Thyroid gland (tissue), 4 donors: ENCODE measurements at places on chromosomes 12 and 14.

DNA sequence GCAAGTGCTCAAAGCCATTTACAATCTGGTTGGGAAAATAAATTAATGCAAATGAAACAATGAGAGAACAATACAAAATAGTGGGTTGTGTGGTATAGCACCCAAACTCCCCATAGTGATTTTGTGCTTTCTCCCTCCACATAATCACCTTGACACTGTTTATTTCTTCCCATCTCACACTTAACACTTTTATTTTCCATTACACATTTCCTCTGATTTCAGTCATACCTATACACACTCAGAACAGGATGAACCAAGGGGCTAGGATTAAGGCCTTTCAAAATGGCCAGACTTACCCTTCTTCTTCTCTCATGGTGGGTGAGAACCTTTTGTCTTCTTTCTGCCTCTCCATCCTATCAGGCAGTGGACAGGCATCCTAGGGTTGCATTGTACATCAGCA, 13.9 kb upstream of the PDE1B start:
- no peak for DNase-seq

- no peak for DNase-seq
Observed at GRCh38 chr14:60641742-60642269, 7.5 kb downstream of the SIX1 start.

- DNase-seq, result no peak
Observed at GRCh38 chr14:89890589-89890988, 63.9 kb downstream of the EFCAB11 start.

GRCh38 chr12:129681830-129682229, 222.0 kb downstream of the TMEM132D start:
- no peak for DNase-seq

GRCh38 chr12:98296462-98297079, 218.8 kb upstream of the TMPO start:
- no peak for DNase-seq

GRCh38 chr12:54759751-54760150, 94.6 kb upstream of the MUCL1 start:
- no peak for DNase-seq

DNA sequence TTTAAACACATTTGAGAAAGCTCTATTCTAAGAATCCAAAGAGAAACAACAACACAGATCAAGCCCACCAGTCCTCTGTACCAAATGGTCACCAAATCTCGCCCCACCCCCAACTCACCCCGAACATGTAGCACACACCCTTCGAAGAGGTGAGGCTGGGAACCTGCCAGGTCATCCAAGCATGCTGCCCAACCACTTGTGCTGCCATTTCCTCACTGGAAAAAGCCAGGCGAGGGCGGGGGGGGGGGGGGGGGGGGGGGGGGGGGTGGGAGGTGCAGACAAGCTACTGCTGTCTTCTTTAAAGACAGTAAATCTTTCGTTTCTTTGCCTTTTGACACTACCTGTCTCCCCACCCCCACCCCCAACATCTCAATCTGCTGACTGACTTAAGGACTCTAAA, 59.9 kb downstream of the SETD3 start:
- DNase-seq, result peak; percentile 94

- no peak for DNase-seq
Observed at GRCh38 chr12:120628919-120629318, 11.5 kb upstream of the CABP1 start.

- DNase-seq, result no peak
Observed at GRCh38 chr12:57237596-57237931, 8.1 kb downstream of the SHMT2 start.

DNA sequence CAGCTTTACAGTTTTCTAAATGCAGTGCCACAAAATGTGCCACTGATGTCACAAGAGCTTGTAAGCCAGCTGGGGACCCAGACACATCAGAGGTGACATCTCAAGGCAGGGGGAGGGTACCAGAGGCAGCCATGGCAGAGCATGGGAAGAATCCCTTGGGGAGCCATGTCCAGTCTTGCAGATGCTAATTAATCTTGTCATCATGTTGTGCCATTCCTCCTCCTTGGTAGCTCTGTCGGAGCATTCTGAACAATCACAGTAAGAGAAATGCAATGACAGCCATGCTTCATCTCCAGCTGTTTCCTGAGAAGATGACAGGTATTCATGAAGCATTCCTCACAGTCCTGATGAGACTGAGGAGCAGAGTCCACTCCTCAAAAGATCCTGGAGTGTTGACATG, 287.9 kb downstream of the RPAP3 start:
- no peak for DNase-seq

DNA sequence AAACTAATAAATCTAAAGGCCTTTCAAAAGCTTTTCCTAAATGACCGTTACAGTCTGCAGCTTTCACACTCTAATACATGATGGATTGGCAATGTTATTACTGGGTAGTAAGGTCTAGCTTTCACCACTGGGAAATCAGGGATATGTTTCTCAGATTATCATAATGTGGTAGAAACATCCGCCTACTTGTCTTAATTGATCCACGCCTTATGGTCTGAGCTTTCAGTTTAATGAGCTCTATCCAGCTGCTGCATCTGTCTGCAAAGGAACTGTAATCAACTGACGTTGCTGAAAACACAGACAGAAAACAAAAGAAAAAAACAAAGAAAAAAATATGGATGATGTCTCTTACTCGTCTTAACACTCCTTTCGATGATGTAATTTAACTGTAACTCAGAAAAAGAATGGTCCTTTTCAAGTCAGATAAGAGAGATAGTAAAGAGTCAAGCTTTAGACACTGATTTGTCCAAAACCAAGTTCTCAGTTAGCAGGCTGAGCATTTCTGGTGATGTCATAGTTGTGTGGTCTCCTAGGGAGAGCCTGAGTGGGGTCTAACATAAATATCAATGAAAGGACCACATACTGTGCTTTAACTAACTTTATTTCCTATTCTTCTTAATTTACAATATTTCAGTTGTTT, 85.9 kb downstream of the C2CD5 start:
- DNase-seq, result no peak

DNA sequence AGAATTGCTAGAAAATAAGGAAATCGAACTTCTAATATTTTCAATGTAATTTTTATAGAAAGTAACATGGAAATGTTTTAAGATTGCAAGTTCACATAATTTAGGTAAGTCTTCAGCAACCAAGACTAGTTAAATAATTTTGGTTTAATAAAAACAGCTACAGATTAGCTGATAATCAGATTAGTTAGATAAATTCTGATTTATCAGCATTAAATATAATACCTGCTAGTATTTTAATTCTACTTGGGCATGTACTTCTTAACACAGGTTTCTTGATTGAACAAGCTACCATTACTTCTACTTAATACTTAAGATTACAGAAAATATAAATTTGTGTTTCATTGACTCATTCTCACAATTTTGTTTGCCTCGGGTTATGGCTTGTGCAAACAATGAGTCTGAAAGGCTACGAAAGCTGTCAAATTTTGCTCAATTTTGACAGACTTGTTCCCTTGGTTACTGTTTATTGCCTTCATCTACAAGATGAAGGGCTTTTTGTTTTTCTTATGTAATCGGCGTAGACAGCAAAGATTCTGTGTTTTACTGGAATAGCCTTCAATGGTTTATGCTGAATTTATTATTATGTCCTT, 116.1 kb upstream of the NUDT4 start:
- no peak for DNase-seq

DNA sequence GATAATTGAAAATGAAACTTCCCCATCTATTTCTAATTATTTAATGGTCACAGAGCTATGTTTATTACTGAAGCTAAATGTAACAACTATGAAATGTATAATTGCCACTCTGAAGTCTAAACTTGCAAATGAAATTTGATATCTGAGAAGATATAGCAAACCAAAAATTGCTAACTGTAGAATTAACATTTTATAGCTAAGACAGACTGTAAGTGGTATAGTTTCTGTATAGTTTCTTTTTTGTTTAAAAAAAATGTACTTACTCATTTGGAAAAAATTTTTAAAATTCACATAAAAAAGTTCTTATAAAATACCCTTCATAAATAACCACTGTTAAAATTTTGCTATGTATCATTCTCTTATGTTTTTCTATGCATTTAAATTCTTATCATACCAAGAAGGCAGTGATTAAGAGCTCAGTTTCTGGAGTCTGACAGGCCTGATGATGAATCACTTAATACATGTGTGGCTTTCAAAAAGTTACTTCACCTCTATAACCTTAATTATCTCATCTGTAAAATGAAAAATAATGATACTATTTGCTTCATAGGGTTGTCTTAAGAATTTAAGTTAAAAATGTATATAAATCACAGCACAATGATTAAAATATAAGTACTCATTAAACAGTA, 214.7 kb upstream of the GARIN2 start:
- no peak for DNase-seq

DNA sequence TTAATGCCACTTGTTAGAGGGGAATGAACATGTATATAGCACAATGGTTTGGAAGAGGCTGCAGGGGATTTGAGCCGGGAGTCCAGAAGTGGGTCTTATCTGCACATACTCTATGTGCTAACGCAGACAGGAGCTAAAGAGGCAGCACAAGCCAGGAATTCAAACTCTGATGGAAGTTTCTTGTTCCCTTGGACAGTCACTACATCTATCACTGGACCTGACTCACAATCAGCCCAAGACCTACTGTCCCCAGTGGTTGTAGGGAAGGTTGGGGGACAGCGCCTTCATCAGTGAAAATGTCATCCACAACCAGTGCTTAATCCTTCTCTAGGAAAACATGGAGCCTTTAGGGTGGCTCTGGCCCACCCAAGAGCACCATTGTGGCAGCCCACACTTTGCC, 107.8 kb downstream of the GCH1 start:
- DNase-seq, result no peak

GRCh38 chr14:70585231-70585630, 15.2 kb downstream of the MED6 start:
- no peak for DNase-seq

- DNase-seq, result no peak
Observed at GRCh38 chr14:21322716-21323115, 42.8 kb downstream of the RPGRIP1 start.

GRCh38 chr12:100826323-100826722, 31.7 kb downstream of the ANO4 start:
- peak; percentile 53 for DNase-seq

- no peak for DNase-seq
Observed at GRCh38 chr14:65991104-65991503, 495.1 kb upstream of the CCDC196 start.

DNA sequence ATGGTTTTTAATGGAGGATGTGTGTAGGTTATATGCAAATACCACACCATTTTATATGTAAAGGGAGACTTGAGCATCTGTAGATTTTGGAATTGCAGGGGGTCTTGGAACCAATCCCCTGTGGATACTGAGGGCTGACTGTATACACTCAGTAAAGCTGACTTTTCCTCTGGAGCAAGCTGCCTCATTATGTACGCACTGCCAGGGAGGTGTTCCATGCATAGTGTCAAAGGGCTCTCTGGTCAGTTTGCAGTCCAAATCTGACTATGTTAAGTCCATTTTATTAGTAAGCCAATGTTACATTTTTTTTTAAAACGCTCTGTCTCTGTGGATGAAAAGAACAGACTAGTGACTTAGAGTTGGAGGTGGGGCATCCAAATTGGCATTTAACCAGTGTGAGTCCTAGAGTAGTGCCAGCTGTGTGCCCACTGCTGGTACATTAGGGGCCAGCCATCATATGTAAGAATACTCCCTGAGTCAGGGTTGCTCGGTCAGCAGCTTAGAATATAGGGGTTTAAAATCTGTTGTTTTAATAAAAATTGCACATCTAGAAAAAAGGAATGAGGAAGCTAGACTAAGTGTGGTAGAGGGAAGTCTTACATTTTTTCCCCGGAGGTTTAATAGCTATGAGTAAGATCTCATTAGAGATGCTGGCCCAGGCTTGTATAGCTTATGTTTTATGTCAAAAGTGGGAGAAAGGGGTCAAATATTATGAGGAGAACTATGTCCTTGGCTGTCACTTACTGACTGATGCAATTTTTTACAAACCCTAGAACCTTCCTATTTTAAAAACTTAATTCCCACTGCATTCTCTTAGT, 87.0 kb downstream of the TESC start:
- DNase-seq, result no peak

- no peak for DNase-seq
Observed at GRCh38 chr14:71555654-71556559, 376.3 kb upstream of the RGS6 start.

DNA sequence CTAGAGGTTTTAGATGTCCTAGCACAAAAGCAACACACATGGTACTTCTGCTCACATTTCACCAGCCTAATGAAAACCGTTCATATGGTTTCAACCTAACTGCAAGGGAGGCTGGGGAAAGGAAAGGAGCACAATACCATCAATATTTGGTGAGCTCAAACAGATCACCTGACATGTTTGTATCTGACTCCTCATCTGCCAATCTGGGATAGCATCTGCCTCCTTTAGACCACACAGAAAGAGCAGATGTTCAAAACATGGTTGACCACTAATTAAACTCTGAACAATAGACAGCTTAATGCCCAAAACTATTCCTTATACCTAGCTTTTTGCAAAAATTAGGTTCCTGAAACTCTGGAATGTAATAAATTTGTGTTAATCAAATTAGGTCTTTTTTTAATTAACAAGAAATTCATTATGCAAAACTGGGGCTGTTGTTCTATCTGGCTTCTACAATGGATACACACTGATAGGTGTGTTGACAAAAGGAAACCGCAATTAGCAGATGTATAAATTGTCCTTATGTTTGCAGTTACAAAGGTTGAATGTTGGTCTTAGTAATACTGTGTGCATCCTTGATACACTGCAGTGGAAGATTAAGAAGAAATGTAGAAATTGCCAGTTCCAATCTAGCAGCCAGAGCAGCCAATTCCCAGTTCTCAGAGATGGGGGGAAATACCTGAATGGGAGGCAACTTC, 89.3 kb downstream of the DUSP6 start:
- DNase-seq, result no peak

GRCh38 chr12:84660139-84660538, 252.5 kb downstream of the SLC6A15 start:
- DNase-seq, result no peak

DNA sequence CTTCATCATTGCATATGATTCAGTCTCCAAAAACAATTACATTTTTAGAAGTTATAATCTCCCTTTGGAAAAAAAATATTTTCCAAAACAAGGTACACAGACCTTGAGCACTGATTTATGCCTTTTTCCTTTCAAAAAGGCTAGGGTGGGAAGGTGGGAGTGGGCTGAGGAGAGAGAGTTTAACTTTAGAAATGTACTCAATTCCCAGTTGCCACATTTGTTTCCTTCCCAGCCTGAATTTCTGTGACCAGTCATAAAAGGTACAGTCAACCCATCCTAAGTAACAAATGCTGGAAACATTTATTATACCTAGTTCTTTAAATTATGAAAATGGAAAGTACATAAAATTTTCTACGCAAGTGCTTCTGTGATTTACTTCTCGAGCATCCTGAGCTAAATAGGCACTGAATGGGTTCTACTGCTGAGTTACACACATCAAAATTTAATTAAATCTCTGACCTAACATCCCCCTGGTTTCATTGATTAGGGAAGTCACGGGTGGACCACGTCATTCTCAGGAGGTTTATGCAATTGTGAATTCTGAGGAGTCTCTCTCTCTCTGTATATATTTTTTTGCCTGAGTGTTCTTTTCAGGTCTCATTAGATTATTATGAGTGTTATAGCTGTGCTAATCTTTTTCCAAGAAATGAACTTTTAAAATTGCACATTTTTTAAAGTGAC, 371.8 kb downstream of the BTG1 start:
- no peak for DNase-seq

- DNase-seq, result no peak
Observed at GRCh38 chr14:90576981-90577660, 180.3 kb downstream of the CALM1 start.
